ENCODE measurements at places on chromosomes 3 and 15. TPM values are rescaled to one million over a fixed set of nuclear protein-coding genes. Genes with fewer than 3 reads are reported as not detected.

GRCh38 chr3:156792945-156793344 lies 33.2 kb upstream of the LEKR1 start:
- DNase-seq = no peak

DNA sequence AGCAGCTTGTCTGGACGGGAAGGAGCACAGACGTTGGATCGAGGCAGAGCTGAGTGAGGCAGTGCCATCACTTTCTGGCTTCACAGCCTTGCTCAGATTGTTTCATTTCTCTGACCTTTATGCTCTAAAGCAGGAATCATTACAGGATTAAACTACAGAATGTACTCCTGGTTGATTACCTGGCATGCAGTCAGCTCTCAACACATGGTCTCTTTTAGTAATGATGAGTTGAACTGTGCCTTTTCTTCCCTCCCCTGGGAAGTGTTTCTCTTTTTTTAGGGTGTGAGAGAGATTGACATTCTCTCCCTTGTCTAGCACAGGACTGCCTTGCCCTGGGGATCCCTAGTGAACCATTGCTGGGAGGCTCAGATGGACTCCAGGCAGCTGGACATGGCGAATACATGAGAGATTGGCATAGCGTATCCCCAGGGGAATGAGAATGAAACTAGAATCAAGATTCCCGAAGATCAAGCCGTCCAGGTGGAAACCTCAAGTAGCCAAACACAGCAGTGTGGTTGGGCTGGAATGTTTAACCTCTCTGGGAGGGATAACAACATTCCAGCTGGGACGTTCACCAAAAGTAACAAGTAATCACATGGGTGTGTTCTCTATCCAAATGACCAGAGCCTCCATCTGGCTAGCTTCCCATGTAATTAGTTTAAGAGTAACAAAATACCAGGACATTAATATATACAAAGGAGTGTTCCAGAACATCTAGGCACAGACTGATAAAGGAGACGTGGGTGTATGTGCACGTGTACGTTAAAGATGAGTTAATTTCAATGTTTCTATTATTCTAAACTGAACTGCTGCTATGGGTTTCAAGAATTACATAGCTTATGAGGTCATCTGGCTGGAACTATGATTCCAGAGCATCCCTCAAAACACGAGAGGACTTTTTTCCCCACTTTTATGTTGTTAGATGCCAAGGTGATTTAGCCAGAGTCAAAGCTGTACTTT lies 118.6 kb upstream of the NR2E3 start:
- DNase-seq = no peak

DNA sequence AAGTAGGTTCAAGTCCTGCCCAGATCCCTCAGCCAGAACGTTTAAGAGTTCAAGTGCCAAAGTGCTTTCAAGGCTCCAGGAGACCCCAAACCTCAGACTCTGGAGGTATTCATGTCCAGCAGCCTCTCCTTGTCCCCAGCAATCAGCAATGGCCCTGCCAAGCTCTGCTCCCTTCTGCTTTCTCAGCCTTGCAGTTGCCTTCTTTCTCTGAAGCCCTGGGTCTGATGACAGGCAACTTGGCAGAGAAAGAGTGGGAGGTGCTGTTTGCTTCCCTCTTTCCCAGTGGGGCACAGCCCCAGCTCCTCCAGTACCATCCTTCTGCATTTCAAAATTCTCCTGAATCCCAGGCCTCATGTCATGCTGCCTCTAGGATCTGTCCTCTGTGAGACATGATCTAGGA lies 40.2 kb downstream of the ATP2B2 start:
- no peak for DNase-seq

- no peak for DNase-seq
Observed at GRCh38 chr3:63895422-63896189, 16.6 kb downstream of the SCAANT1 start.

GRCh38 chr3:16516695-16517481 lies 3.4 kb upstream of the RFTN1 start:
- no peak for DNase-seq

- DNase-seq = no peak
Observed at GRCh38 chr3:39318301-39318700, 11.2 kb upstream of the CCR8 start.

GRCh38 chr3:147361454-147362420 lies 44.6 kb downstream of the ZIC4 start:
- no peak for DNase-seq

DNA sequence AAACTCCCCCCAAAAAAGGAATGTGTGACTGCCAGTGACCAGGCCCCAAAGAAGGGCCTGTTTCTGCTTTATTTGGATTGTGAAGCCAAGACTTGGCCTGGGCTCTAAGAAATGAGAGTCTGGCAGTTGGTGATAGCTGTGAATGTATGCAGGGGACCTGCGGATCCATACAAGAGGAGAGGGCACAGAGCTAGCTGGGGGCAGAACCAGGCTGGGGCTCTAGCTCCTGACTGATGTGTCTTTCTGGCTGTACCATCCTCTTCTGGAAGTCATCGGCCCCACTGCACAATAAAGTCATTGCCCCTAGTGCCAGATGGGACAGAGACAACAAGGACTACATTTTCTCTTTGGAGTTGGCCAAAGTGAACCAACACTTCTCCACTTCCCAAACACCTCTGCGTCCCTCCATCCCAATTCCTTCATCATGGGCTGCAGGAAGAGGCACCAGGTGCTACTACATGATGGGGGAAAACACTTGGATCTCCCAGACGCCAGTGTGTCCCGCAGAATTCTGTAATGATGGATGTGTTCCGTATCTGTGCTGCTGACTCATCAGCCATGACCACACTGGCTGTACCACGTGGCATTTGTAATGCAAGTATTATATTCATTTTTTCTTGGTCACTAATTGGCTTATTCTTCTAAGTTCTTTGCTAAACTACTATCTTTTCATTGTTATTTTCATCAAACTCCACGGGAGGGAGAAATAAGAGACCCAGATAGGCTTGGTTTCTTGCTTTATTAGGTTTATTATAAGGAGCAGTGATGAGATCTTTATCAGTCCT lies 1.7 kb upstream of the PLA2G4F start:
- peak; percentile 59 for DNase-seq

DNA sequence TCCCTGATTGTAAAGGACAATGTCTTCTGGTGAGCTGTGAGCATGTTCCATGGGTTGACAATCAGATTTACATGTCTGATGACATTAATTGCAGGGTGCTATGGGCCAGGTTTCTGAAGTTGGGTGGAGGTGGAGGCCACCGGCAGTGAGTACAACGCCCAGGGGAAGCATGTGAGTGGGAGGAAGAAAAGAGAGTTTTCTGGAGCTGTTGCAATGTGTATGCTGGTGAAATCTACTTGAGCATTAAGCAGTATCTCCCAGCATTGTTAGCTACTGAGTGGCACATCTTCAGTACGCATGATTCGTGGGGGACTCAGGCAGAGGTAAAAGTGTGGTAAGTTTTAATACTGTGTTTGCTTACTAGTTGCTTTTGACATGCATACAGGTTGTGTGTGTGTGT lies 26.6 kb downstream of the TMEM45A start:
- no peak for DNase-seq

DNA sequence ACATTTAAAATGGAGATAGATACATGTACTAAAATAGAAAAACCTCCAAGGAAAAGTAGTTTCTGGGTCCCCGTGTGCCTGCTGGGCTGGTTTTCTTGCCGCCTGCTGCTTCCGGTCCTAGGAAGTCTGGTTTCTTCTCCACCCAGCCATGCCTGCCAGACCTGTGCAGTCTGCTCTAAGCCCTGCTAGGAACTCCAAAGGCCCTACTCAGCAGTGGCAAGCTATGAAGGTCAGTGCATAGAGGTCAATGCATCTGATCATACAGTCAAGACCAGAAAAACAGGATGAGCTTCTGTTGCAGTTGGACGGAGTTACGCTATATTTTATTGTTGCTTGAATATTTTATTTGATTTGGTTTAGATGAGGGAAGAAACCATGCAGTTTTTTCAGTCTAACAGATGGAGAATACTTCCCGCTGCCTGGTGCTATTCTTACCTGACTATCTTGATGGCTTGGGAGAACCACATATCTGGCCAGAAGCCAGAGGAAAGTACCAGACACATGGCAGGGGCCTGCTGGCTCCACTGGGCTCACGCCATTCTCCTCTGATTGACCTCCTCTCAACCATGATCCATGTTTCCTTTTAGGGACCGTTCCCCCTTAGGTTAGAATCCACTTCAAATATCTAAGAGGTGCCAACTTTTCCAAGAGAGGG lies 226.8 kb upstream of the ST8SIA2 start:
- no peak for DNase-seq

DNA sequence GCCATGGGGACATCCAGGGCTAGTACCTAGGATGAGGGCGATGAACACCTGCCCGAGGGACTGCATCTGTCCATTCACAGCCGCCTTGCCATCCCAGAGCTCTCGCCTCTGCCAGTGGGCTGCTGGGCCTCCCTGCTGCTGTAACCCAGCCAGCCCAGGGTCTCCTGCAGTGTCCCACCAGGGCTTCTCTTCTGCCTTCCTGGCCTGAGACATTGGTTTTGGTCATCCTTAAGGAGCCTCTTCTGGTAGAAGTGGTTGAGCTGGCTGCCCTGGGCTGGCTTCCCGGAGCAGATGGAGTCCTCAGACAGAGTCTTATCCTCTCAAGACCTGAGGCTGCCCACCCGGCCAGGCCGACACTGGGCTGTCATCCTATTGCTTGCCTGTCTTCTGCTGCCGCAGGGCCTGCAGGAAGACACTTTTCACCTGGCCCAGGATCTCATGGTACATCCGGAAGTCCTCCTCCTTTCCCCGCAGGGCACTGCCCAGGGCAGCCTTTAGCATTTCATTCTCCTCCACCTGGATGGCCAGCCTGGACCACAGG lies 6.1 kb upstream of the HHATL start:
- peak; percentile 71 for DNase-seq

DNA sequence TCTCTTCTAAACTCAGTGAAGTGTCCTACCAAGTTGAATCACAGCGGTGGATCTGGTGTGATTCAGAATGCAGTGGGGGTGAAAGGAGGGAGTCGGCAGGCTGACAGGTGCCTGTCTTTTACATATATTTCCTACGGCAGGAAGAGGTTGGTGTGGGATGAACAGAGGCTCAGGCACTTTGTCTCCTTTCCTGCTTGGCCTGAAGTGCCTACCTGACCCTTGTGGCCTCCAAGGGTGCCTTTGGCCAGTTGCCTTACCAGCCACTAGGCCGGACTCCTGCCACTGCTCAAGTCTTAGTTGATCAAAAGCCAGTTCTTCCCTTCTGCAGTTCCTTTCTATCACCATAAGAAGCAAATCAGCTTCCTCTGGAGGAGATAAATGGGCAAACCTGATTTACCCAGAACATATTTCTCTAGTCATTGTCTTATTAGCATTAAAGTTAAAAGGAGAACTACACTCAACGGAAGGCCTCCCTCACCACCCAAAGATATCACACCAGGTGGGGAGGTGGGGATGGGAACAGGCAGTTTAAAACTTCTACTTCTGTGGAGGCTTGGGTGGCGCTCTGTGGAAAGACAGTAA lies 52.1 kb downstream of the CRTC3 start:
- no peak for DNase-seq

The TGM4 gene
- total RNA-seq = not detected

The MYRIP gene
- total RNA-seq = 0.70 TPM

The GRK7 gene
- 0.08 TPM for total RNA-seq

The ARMC8 gene
- total RNA-seq = 34.2 TPM

The GPR149 gene
- not detected for total RNA-seq

The EPHA3 gene
- 9.2 TPM for total RNA-seq
